ENCODE measurements at places on chromosomes 12 and 14. TPM values are rescaled to one million over a fixed set of nuclear protein-coding genes. Genes with fewer than 3 reads are reported as not detected.

GRCh38 chr12:106188256-106188655 is 49.5 kb upstream of the NUAK1 start:
- DNase-seq, result no peak

Gene TPH2
- not detected for total RNA-seq

Gene DBX2
- total RNA-seq, result not detected

DNA sequence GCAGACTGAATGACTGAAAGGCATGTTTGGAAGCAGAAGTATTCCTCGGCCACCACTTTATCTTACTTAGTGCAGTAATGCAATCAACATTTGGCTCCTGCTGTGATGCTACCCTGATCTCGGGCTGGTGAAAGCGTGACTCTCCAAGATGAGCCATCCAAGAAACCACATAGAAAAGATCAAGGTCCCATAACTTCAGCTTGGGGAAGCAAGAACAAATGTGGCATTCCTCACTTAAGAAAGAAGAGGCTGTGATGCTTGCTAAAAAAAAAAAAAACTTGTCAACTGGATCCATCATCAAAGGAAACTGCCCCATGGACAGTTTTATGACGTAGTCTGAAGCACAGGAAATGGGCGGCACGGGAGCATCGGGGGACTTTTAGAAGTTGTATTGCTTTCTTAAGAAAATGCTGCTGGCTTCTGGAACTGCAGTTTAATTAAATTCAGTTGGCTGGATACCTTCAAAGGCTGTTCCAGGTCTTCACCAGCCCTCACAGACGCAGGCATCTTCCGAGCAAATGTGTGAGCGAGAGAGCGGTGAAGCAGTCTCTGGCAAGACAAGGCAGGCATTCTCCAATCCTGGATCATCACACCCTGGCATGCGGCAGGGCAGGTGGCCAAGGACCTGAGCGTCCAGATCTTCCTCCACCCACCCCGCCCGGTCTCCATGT is 38.2 kb upstream of the MAP1LC3B2 start:
- no peak for DNase-seq

Gene AHSA1
- total RNA-seq, result 109 TPM

GRCh38 chr14:90487462-90487861 is 90.6 kb downstream of the CALM1 start:
- no peak for DNase-seq

- no peak for DNase-seq
These were observed 6.6 kb downstream of the SLC38A2 start for GRCh38 chr12:46365951-46366379.

DNA sequence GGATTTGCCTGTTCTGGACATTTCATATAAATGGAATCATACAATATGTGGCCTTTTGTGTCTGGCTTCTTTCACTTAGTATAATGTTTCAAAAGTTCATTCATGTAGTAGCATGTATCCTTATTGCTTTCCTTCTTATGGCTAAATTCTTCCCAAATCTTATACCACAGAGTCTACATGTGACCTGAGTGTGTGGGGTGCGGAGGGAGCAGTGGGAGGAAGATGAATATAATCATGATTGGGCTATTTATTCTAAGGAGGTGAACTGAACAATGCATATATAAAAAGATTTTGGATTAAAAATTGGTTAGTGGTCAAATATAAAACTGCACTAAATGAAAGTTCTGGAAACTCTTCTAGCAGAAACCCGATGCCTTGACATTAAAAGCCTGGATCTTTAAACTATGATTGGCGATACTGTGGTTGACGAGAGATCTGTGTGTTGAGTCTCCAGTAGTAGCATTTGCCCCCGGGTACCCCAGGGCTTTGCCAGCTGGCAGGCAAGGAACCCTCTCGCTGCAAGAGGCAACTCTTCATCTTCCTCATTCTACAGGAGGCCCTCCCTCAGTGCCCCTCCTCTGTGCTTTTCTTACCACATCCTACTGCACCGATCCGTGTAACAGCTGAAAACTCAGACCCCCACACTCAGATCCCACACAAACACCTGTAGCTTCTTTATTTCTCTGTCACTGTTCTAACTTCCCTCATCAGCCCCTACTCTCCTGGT is 2.6 kb downstream of the CYP46A1 start:
- DNase-seq, result no peak

DNA sequence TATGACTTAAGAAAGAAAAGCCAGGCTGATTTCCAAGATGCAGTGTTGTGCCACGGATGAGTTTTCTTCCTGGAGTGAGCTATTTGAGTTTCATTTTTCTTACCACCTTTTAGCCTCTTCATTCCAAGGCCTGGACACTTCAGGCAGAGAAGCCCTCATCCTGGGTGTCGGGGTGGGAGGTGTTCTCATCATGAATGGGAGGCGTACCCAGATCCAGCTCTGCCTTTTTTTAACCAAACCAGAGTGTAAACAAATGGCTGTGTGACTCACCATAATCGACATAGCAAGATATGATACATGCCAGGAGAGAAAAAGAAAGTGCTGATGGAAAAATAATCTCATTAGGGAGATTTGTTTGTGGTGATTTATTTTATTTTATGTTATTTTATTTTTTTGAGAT is 79.9 kb downstream of the ARF6 start:
- no peak for DNase-seq

DNA sequence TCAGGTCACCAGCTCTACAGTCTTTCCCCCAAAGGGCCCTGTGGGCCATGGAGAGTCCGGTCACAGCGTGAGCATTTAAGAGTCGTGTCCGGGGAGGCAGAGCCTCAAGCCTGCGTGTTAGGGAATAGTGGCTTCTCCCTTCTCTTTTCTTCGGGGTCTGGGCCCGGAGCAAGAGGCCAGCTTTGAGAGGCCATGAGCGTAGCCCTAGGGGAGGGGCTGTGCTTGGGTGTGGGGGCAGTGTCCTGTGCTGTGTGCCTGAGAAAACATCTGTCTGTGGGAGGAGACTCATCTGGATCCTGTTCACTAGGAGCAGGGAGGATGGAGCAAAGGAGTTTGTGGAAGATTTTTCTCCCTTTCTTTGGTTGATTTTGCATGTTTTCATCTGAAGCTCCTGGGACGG is 5.3 kb downstream of the LRP1-AS start:
- no peak for DNase-seq

GRCh38 chr12:1518591-1519516 is 75.5 kb downstream of the FBXL14 start:
- no peak for DNase-seq

DNA sequence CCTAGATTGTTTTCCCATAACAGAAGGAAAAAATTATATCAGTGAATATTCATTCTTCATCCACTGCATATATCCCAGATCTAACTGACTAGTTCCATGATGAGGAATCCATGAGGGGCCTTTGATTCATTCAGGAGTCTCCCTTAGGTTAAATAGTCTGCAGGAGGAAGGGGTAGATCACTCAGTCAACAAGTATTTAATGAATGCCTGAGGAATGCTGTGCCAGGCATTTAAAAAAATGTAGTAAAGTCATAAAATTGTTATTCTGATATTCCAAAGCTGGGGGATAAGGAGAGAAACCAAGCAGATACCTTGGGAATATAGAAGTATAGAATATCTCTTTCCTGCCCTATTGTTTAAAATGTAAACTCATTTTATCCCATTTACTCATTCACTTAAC is 216.2 kb upstream of the CAND1 start:
- DNase-seq, result no peak

DNA sequence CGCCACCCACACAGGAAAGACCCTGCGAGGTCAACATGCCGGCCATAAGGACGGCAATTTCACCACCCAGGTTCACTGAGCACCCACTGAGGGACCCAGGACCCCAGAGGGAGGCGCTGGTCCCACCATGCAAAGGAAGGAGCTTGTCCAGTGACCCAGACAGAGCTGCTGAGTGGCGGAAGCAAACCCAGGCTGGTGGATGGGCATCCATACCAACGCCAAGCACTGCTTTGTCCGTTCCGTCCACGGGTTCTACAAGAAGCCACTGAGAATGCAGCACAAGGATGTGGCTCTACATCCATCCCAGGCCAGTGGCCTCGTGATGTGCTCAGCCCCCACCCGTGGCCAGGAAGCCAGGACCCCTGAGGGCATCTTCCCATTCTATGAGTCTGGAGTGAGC is 23.8 kb upstream of the GOLGA3 start:
- no peak for DNase-seq

DNA sequence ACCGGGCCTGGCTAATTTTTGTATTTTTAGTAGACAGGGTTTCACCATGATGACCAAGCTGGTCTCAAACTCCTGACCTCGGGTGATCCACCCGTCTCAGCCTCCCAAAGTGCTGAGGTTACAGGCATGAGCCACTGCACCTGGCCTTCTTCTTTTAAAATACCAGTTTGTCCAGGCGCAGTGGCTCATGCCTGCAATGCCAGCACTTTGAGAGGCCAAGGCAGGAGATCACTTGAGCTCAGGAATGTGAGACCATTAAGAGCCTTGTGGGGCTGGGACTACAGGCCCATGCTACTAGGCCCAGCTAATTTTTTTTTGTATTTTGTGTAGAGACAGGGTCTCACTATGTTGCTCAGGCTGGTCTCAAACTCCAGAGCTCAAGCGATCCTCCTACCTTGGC is 8.1 kb upstream of the PEBP1 start:
- no peak for DNase-seq

Gene MPHOSPH9
- 21.3 TPM for total RNA-seq

Measured in esophagus squamous epithelium (tissue), 5 donors.